ENCODE measurements at places on chromosomes 4 and X.
A peak's percentile ranks its signal among the peaks of the same experiment; 100 is the strongest.

- DNase-seq: peak; percentile 4
Observed at GRCh38 chr4:85909851-85910250, 434.9 kb downstream of the ARHGAP24 start.

DNA sequence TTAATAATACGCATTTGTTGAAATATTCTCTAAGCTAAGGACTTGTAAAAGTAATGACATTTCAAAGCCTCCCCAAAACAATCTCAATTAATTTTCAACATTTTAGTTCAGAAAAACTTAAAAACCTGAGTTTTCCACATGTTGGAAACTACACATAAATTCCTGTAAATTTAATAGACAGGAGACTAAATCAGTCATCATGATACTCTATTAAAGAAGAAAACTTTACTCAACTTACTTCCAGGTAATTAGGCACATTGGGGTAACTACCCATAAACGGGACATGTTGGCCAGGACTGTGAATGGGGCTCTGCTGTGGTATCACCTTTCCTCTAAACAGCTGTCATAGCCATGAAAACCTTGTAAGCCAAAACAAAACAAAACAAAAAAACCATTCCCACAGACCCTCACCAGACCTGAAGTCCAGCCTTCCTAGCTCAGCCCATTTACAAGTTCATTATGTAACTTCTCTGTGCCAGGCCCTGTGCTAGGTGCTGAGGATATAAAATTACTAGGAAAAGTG lies 96.4 kb upstream of the SMIM10 start:
- DNase-seq: no peak

- no peak for DNase-seq
Observed at GRCh38 chr4:151962138-151962823, 201.5 kb upstream of the GATB start.

DNA sequence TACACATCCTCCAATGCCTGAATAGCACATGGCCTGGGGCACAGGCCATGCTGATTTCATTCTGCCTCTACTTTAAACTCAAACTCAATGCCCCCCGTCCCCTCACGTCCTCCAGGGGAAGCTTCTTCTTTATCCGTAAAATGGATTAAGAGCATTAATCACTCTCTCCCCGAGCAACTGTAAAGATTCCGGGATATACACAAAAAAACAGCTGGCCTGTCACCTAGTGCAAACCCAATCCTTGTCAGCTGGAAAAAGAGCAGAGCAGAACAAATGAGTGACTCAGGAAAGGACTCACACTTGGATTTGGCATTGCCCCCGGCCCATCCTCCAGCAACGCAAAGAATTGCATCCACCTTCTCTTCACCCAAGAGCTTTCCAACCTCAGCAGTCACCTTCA lies 7.8 kb downstream of the QDPR start:
- no peak for DNase-seq

DNA sequence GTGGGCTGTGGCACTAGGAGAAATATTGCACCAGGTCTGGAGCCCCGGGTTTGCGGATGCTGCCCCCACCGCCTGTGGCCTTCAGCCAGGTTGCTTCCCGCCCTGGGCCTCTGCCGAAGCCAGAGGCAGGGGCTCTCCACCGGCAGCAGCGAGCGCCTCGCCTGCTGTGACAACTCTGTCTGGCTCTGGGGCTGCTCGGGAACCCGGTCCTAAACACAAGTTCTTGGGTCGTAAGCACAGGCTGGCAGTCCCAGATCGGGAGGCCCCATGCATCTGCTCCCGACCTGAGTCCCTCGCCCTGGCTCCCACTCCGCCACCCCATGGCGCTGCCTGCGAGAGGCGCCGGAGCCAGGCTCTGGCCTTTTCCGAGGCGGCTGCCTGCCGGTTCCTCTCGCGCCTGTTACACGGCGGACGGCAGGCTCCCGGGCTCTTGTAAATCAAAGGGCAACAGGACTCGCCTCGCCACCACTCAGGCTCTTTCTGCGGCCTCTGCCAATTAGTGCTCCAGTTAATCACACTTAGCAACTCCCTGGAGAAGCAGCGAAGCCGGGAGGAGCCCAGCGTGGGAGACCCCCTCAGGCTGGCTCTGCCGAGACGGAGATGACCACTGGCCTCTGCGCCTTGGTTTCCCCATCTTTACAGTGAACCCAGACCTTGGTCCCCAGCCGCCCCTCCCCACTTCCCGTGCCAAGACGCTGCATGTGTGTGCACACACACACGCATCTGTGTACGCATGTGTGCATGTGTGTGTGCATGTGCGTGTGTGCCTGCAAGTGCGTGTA lies 109.2 kb downstream of the DCTD start:
- DNase-seq: no peak

DNA sequence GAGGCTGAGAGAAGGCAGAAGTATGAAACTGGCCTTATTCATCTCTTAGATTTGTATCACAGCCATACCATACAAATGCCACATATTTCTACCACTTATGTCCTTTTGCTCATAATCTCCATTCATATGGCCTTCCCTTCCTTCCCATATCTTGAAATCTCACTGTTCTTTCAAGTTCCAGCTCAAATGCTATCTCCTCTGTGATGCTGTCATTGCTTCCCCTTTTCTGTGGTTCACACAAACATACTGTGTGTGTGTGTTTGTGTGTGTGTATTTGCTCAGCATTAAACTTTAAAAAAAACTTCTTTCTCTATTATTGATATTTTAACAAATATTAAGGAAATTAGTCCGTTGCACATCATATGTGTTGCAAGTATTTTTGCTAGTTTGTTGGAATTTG lies 26.7 kb downstream of the PHKA1 start:
- DNase-seq: no peak

Data from NCI-H1105 treated with DMSO at 0.1 percent for 48 hours (cell line).